ENCODE measurements at places on chromosomes 1 and 21.

- no peak for DNase-seq
Measured at GRCh38 chr1:2449636-2450454, 26.2 kb upstream of the PLCH2 start.

DNA sequence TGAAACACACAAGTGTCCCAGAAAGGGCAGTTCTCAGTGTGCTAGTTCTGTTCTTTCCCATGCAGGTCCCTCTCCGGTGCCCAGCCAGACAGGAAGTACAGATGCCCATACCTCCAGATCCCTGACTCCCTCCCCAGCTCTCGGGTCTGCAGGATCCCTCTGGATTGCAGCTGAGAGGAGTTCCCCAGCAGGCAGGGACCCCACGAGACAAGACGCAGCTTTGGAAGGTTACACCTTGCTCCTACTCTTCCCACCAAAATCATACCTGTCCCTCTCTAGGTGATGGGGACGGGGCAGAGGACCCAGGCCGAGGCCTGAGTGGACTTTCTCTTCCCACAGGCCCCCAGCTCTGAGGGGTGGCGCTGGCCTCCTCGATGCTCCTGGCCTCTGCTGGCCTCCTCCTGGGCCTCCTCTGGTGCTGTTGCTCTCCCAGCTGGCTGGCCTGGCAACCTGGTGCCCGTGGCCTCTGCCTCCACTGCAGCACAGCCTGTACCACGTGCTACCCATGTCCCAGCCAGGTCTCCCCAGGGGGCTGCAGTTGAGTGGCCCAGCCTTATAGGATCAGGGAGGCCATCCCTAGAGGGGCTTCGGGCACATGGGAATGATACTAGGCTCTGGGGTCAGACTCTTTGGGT, 9.4 kb downstream of the LDLRAD2 start:
- DNase-seq = no peak

GRCh38 chr1:162910161-162910560, 49.2 kb upstream of the CCDC190 start:
- no peak for DNase-seq

- DNase-seq = no peak
Measured at GRCh38 chr1:185987611-185988321, 253.6 kb downstream of the HMCN1 start.

DNA sequence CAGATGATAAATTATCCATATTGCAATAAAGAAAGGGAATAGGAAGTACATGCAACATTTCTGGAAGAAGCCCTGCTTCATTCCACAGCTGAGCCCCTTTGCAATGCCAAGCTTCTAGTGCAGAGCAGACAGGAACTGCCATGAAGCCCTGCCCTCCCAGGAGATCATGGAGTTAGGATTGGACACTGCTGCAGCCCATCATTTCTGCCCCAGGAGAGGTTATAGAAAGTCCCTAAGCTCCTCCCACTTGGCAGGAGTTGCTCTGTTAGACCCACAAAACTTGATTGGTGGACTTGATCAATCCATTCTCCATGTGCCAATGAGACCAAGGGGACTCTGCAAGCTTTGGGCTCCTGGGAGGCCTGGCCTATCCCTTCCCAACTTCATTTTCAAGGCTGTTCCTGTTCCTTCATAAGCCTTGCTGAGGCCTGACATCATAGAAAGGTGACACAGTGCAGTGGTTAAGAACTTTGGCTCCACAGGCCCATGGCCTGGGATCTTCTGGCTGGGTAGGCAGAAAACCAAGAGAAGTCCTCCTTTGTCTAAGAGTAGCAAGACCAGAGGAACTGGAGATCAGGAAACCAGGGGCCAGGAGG, 1.3 kb upstream of the LAPTM5 start:
- no peak for DNase-seq

DNA sequence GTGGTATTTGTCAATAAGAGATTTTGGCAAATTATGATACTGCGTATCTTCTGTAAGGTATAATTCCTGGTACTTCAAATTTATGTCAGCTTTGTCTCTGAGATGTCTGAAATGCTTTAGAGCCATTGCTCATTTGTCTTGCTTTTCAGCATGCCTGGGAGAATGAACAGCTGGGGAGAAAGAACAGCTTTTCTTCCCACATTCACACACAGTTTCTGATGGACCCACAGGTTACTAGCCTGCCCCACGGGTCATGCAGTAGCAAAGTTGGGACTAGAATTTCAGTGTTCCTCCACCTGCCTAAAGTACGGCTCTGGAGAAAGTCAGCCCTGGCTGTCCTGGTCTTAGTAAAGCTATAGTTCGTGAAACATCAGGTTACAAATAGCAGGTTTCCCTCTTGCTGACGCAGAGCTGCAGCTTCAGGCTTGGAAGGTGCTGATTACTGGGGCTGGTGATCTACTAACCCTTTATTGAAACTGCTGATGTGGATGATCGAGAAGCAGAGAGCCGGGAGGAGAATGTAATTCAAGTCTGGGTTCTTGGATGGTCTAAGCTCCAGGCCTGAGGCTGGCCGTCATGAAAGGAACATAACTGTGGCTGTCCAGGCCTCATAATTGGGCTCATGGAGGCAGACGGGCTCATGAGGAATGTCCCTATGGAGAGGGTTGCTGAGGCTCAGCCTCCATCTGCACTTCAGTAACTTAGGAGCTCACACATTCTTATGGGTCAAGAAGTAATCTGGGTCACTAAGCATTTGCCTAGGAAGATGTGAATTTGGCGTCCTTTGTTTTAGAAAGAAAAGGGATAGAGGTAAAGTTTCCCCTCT, 12.4 kb downstream of the GALNT2 start:
- DNase-seq = no peak

- DNase-seq = peak; percentile 9
Measured at GRCh38 chr1:168179438-168180147, 831 bp downstream of the TIPRL start.

- DNase-seq = no peak
Measured at GRCh38 chr1:157154291-157154690, 16.1 kb upstream of the ETV3 start.

GRCh38 chr1:32980080-32980479, 15.5 kb upstream of the RNF19B start:
- no peak for DNase-seq

- DNase-seq = no peak
Measured at GRCh38 chr1:168263130-168263529, 17.5 kb upstream of the TBX19 start.

DNA sequence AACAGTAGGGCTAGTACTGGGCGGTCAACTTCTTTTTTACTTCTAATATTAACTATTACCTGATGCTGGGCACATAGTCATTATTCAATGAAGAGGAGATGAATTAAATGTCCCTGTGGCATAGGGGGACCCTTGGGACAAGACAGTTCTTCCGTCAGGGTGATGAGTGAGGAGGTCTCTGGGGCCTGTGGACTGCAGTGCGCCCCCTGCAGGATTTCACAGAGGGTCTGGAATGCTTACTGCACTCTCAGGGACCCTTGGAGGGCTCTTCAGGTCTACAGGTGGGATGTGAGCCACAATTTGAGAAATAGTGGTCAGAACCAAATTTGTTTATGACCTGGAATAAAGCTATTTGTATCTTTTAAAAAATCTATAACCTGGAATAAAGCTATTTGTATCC, 149.4 kb downstream of the FAM78B start:
- no peak for DNase-seq

GRCh38 chr21:41611966-41612606, 104.1 kb upstream of the TMPRSS2 start:
- DNase-seq = peak; percentile 20

GRCh38 chr1:41936107-41936506, 17.4 kb upstream of the HIVEP3 start:
- peak; percentile 67 for DNase-seq

DNA sequence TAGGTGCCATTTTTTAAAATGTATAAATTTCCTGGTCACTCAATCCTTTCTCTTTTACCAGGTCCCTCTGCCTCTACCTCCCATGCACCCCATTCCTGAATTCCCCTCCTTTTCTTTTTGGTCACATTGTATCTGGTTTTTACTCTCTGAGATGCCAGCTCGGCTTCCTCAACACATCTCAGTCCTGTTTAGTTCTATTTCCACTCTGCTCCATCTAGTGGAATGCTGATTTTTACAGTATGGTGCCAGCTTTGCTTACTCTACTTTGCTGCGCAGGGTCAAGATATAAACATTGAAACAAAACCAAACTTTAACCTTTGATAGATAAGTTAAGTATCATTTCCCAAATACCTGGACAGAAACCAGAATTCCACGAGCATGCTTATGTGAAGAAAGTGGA, 96.0 kb downstream of the ESRRG start:
- DNase-seq = no peak

DNA sequence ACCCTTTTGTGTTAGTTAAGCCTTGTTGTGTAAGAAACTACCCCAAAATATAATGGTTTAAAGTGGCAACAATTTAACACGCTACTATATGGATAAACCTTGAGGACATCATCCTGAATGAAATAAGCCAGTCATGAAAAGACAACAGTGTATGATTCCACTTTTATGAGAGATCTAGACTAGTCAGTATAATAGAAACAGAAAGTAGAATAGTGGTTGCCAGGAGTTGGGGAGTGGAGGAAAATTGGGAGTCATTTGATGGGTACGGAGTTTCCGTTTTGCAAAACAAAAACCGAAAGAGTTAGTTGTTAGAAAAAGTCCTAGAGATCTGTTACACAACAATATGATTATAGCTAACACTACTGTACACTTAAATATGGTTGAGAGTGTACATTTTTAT, 16.0 kb upstream of the CHIA start:
- no peak for DNase-seq

DNA sequence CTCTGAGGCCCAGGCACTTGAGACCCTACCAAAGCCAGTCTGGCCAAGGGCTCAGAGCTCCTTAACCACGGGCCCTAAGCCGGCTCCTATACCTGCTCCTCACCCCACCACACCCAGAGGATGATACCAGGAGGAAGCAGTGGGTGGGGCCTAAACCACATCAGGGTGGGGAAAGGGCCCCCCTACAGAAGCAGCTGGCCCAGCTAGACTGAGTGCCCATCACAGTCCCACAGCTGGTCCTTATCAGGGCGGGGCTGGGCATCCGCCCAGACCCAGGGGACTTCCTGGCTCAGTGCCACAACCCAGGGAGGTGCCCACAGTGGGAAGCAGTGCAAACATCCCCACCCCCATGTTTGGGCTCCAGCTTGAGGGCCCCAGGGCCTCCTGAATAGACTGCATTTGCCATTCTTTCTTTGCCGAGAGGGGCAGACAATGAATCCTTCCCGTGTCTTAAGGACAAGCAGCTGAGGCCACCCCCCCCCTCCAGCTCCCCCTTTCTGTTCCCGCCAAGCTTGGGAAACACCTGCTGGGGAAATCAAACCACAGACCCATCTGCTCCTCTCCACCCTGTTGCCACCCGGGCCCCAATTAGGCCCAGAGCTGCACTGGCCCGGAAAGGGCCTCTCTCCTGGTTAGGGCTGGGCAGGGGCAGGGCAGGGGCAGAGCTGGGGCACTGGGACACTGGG, 6.2 kb downstream of the E2F2 start:
- no peak for DNase-seq

DNA sequence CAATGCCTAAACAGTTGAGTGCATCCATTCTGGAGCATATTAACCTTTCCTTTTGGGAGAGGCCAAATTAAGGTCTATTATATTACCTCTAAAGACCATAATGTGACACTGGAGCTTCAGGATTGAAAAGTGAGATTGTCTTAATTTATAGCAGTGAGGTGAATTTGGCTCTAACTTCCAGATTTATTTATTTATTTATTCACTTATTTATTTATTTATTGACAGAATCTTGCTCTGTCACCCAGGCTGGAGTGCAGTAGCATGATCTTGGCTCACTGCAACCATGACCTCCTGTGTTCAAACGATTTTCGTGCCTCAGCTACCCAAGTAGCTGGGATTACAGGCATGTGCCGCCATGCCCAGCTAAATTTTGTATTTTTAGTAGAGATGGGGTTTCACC, 19.1 kb downstream of the ZCCHC17 start:
- DNase-seq = no peak

DNA sequence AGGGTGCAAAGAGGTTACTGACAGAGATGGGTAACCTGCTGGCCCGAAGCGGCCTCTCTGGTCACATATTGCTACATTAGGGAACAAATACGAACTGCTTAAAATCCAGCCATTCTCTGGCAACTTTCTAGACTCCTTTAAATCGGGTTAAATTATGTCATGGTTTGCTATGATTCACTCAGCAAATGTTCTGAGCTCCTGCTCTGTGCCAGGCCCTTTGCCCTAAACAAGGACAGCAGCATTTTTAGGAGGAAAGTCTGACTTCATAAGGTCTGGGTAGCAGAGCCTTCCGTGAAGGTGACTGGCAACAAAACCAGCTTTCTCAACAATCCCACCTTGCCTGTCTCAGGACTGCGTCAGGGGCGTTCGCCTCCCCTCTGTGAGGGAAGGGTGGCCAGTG, 15.4 kb downstream of the ZP4 start:
- peak; percentile 54 for DNase-seq
